ENCODE measurements at places on chromosomes 4 and X.

GRCh38 chr4:167109859-167110258 is 124.4 kb downstream of the SPOCK3 start:
- no peak for DNase-seq

GRCh38 chr4:5753766-5754528 is 42.9 kb downstream of the EVC start:
- peak; percentile 91 for DNase-seq

DNA sequence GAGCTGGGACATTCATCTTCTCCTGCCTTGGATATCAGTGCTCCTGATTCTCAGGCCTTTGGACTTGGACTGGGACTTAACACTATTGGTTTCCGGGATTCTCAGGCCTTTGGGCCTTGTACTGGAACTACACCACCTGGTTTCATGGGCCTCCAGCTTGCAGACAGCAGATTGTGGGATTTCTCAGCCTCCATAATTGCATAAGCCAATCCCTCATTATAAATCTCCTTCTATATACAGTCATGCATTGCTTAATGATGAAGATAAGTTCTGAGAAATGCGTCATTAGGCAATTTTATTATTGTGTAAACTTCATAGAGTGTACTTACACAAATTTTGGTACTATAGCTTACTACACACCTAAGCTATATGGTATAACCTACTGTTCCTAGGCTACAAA is 8.9 kb upstream of the CCNG2 start:
- no peak for DNase-seq

- no peak for DNase-seq
Observed at GRCh38 chr4:145881989-145882388, 56.6 kb downstream of the ZNF827 start.

- DNase-seq = no peak
Observed at GRCh38 chr4:126530996-126531585, 1101.7 kb upstream of the INTU start.

DNA sequence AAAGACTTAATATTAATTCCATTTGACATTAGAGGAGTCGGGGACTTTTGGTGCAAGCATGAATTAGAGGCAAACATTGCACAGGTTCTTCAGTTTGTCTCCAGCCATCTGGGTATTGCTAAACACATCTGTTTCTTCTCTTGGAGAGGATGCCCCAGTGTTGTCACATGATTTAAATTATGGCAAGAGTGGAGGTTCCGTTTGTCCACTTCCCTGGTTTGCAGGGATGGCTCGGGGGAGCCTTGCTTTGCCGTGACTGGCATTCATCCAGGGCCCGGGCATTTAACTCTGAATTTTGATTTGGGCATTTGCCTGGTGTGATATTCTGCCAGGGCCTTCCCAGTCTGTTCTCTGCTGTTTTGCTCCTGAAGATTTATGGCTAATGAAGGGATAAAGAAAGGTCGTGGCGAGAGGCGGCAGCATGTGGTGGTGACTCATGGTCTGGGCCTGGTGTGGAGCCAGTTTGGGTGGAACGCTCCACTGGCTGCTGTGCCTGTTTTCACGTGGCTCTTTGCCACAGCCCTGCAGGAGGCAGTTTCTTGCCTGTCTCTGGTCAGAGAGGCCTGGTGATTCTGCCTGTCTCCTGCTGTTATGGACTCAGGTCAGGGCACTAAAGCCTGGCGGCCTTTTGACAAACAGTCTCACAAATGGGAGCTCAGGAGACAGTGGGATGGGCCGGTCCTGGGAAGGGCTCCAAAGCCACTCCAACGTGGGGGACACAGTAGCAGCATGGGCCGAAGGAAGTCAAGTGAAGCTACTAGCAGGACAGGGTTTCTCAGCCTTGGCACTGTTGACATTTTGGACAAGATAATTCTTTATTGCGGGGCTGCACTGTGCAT is 99.4 kb upstream of the PGRMC2 start:
- DNase-seq = peak; percentile 70

DNA sequence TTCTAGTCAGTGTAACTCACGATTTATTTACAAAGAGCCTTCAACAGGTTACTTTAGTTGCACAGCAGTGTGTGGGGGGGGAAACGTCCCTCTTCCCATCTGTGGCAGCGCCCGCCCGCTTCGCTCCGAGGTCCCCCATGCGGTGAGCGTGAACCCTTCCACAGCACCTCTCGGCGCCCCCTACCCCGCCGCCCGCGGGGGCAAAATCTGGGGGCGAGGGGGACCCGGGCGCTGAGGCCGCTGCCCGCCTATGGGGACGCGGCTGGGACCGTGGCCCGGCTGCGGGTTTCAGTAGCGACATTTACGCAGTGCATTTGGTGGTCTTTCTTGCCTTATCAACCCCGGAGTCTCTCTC is 6.4 kb downstream of the NKX6-1 start:
- no peak for DNase-seq

- DNase-seq = no peak
Observed at GRCh38 chr4:134934036-134934808, 732.6 kb upstream of the PABPC4L start.

- no peak for DNase-seq
Observed at GRCh38 chr4:52250154-52250553, 199.1 kb downstream of the SPATA18 start.

DNA sequence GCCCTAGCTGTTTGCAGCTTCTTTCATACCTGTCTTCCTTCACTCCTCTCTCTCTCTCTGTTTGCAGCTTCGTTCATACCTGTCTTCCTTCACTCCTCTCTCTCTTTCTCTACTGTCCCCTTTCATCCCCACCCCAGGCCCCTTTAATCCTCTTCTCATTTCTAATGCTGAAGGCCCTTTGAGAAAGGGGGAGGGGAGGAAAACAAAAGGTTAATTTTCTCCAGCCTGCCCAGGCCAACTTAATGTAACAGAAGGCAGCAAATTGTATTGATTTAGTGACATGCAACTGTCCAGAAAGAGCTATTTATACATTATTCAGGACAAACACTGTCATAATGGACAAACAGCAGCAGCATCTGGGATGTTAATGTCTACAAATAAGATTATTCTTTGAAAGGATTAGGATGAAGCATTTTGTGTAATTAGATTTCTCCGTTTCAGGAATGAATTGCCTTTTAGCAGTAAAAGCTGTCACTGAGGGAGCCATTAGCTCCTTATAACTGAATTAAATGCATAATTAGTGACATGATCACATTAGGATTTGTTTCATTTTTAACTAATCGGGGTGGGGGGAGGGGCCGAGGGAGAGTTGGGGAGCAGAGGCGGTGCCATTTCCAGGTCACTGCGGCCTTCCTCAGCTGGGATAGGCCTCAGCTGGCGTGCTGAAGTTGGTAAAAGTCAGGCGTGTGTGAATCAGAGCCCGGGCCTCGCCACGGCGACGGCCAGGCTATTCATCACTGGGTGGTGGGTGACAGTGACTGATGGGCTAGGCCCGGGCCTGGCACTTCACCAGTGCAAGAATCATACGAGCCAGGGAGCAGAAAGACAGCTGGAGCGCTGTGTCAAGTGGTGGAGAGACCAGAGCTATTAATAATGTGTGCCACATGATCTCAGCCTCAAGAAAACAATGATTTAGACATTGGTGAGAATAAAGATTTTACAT is 174.5 kb downstream of the NKX6-1 start:
- DNase-seq = no peak

- no peak for DNase-seq
Observed at GRCh38 chr4:6157926-6158325, 42.4 kb downstream of the JAKMIP1 start.

GRCh38 chr4:174282836-174283506 is 496 bp downstream of the FBXO8 start:
- DNase-seq = peak; percentile 97

DNA sequence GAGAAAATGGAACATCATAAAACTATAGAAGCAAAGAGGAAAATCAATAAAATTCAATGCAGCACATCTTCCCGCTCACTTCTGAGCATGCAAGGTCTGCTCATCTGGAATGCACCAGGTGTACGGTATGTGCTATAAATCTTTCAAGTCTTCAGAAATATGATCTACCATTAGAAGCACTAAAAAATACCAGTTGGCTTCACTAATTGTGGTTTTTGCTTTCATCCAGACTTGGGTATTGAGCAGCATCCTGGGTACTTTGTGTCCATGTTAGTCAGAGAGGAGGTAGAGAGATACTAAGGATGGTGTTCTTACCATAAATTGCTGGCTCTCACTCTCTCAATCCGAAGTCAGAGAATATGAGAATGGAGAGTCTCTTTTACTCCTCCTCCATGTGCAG is 477.1 kb downstream of the PPARGC1A start:
- no peak for DNase-seq

- DNase-seq = no peak
Observed at GRCh38 chr4:81723927-81724587, 252.3 kb upstream of the RASGEF1B start.

- no peak for DNase-seq
Observed at GRCh38 chrX:53452812-53453211, 18.6 kb upstream of the HSD17B10 start.

DNA sequence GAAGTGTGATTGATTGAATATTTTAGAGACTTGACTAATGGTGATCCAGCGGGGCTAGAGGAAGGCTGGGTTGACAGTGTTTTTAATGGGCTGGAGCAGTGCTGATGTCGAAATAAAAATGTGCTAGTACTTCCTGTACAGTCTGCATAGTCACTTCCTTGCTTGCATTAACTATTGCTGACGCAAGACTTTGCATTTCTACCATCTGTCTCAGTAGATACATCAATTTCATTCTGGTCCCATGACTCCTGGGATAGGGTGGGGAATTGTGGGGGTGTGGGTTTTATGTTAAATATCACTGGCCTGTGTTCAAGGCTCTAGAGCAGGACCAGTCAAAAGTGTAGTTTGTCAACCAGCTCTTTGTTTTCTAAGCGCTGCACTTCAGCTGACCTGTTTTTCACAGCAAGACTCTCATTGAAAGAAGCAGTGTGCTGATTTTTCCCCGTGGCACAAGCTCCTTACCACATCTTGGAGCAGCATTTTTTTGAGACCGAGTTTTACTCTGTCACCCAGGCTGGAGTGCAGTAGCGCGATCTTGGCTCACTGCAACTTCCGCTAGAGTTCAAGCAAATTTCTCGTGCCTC is 35.2 kb upstream of the PHEX start:
- DNase-seq = peak; percentile 27

GRCh38 chr4:83388313-83388676 is 53.6 kb upstream of the HPSE start:
- peak; percentile 6 for DNase-seq

- peak; percentile 90 for DNase-seq
Observed at GRCh38 chrX:106802388-106803275, at the start of gene TBC1D8B. Gene TBC1D8B, plus strand, starts transcription at chrX:106802673. Its CDS starts 181 bp downstream, at chrX:106802854.

GRCh38 chr4:147157860-147158701 is 212.4 kb upstream of the TTC29 start:
- peak; percentile 32 for DNase-seq

GRCh38 chrX:132063862-132064261 is 40.8 kb downstream of the STK26 start:
- DNase-seq = no peak

DNA sequence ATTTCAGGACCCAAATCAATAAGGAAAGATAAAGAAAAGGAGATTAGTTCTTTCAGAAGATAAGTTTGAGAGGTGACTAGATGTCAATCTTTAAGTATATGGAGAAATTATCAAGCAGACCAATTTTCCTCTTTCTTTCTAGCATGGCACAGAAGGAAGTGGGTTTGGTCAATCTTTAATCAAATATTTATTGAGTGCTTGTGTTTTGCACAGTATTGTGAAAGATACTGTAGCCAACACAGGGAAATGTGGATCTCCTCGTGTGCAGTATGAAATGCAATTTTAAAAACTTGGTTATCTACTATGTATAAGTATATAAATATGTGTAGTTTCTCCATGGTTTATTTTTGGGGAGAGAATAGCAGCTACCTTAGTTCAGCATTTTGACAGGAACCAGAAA is 655.2 kb downstream of the RAPGEF2 start:
- DNase-seq = no peak

GRCh38 chr4:188780028-188780427 is 640.8 kb downstream of the TRIML1 start:
- DNase-seq = no peak

DNA sequence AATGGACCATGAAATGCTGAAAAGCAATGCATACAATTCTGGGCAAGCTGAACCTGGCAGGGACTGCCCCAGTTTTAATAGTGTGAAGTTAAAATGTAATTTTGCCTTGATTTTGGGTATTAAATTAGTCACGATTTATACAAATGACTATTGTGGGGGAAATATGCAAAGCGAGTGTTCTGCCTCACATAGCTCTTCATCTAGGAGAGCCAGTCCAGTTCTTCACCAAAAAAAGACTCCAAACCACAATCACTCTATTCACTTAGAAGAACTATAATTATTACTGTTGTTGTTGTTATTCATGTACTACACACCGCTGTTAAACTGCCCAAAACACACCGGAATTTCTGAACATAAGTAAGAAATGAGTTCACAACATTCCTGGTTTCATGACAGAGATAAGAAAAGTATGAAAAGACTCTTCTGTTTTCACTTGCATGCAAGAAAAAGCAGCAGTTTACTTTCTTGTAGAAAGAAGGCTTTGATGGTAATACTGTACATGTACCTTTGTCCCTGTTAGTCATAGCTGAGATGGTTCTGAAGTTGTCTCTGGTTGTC is 101.9 kb downstream of the QRFPR start:
- DNase-seq = no peak

GRCh38 chrX:129705377-129705925 is 33.3 kb upstream of the XPNPEP2 start:
- no peak for DNase-seq

DNA sequence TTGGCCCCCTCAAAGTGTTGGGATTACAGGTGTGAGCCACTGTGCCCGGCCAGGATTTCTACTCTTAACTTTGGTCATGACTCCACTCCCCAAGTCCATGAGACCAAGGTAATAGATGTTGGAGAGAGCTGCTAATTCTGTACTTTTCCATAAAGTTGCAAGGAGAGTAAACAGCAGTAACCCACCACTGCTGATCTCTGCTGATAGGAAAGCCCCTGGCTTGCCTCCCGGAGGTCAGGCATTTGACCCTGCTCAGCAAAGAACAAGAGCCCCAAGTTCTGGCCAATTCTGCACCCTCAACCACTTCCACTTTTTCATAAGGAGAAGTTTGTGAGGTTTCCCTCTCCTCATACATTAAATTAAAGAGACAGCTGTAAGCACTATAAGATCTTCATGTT is 143.0 kb downstream of the RASL11B start:
- DNase-seq = no peak

DNA sequence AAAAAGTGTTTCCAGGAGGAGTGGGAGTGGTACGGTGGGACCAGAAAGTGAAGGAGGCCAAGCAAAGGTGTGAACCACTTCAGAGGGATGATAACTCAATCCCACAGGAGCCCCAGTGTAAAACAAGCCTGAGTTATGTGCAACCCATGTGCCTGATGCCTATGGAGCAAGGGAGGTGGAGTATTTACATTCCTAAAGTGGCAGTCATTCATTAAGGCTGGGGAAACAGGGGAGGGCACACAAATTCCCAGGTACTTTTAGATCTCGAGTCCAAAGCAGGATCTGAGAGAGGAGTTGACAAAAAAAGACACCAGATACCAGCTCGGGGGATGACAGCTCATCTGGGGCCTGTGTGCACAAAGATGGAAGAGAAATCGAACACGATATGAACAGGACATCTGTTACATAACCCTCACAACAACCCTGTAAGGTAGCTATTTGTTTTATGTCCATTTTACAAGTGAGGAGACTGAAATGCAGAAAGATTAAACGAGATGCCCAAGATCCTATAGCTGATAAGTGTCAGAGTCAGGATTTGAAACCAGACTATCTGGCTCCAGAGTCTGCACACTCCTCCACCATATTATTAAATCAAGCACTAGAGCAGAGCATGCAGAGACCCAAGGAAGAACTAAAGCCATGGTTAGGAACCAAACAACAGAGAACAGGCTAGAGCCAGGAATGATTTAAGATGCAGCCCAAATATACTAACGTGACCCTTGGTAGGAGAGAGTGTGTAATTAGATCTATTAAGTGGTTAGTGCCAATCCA is 91.9 kb upstream of the MAPK10 start:
- no peak for DNase-seq

Measured in dermis blood vessel endothelial cell (primary cell).